NCI-H1105 treated with DMSO at 0.1 percent for 48 hours (cell line): ENCODE measurements at places on chromosomes 12 and 14.

DNA sequence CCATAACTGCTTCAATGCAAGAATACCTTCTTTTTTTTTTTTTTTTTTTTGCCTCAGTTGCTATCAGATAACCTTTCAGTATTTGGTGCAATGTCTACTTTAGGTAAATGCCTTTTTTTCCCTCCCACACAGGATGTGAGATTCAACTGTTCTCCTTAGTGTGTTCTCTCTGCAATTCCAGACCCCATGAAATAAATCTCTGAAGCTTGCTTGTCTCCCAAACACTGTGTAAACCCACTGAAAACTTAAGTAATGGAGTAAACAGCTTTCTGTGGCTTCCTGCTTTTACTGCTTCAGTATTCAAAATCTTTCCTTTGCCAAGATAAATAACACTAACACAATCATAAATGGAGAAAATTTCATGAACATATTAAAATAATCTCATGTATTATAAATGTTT is 55.8 kb upstream of the CLEC14A start:
- DNase-seq = no peak

DNA sequence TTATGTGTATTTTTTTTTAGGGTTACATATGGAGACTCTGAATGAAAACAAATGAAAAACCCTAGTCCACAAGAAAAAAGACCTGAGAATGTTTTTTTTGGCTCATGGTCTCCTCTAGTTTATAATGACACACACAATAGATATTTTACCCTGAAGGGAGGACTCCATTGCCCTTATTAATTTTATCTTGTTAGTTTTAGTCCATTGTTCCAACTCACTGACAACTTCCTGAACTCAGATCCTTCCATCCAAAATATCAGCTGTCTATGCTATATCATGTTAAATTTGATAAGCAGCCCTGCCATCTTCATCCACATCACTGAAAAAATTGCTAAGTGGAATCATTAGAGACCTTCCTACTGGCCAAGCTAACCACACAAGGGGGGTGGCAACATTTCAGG is 232.1 kb downstream of the MON2 start:
- DNase-seq = no peak

- no peak for DNase-seq
Measured at GRCh38 chr12:126763359-126763758, 1503.6 kb upstream of the TMEM132C start.

DNA sequence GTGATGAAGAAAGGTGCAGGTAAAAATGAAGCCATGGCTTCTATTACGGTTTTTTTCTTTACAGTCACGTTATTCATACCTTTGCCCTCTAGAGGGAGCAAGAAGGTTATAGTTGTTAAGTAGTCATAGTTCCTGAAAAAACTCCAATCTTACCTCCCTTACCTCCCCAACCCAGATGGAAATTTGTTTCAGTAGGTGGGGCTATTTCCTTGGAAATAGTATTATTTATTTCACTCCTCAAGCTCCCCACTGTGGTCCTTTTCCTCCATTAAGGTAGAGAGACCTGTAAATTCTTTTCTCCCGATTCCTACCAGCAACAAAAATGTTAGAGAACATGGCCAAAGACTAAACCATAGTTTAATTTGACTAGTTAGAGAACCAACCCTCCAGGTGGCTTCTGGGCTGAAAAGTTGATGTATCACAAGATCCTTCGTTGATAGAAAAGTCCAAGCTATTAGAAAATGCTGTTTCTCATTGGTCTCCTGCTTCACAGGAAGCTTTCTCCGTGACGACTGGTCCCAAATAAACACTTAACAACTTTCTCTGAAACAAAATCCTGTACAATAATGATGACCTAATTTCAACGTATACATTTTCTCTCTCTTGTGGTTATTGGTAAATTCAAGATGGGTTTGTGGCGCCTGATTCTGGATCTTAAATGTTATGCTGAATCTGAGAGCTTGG is 43.5 kb downstream of the TMX1 start:
- DNase-seq = peak; percentile 95

- no peak for DNase-seq
Measured at GRCh38 chr14:52046376-52046917, 22.4 kb downstream of the NID2 start.

- no peak for DNase-seq
Measured at GRCh38 chr12:68565391-68565903, 45.3 kb upstream of the RAP1B start.

- DNase-seq = no peak
Measured at GRCh38 chr14:25006961-25007795, 42.8 kb downstream of the STXBP6 start.

- DNase-seq = no peak
Measured at GRCh38 chr12:103573185-103573584, 13.9 kb upstream of the STAB2 start.

DNA sequence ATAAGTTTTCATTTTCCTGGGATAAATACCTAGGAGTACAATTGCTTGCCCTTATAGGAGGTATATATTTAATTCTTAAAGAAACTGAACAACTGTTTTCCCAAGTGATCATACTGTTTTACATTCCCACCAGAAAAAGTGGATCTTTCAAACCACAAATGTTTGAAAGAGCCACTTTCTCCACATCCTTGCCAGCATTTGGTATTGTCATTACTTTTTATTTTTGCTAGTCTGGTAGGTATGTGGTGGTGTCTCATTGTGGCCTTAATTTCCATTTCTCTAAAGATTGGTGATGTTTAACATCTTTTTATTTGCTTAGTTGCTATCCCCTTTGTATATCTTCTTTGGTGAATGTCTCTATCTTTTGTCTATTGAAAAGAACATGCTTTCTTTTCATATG is 50.6 kb downstream of the CCDC91 start:
- DNase-seq = no peak

GRCh38 chr14:81273521-81273920 is 52.8 kb upstream of the GTF2A1 start:
- no peak for DNase-seq

- DNase-seq = no peak
Measured at GRCh38 chr14:101758913-101759593, 2.5 kb upstream of the PPP2R5C start.

GRCh38 chr12:68641138-68641537 is 30.4 kb downstream of the RAP1B start:
- DNase-seq = no peak

GRCh38 chr12:24400533-24400932 is 451.1 kb upstream of the SOX5 start:
- no peak for DNase-seq

- no peak for DNase-seq
Measured at GRCh38 chr12:127450826-127451225, 816.1 kb upstream of the TMEM132C start.

- DNase-seq = no peak
Measured at GRCh38 chr14:72717220-72717619, 176.7 kb downstream of the DPF3 start.

DNA sequence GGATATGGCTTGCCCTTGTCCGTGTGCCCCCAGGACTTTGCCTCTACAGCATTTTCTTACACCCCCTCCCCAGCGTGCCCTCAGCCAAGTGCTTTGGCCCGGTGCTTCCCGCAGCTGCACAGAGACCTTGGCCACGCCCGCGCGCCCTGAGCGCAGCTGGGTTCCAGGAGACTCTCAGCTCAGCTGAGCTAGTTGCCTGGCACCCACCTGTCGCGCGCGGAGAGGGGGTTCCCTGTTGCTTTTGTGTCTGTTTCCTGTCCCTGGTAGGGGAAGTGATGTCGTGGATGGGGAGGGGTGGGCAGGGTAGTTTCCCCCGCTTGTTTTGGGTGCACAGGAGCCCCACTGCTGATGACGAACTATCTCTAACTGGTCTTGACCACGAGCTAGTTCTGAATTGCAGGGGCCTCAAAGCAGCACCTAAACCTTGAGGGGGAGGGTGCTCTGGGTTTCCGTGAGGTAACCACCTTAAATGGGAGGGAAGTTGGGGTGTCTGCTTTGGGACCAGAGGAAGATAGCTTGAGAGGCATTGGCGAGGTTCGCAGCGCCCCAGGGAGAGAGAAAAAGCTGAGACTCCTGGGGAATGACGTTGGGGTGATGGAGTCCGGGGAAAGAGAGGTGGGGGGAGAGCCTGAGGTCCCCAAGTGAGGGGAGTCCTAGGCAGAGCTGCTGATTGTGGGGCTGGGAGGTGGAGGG is 1.5 kb downstream of the DIO3 start:
- DNase-seq = peak; percentile 72

GRCh38 chr14:53409289-53409688 is 256.2 kb upstream of the DDHD1 start:
- DNase-seq = no peak

DNA sequence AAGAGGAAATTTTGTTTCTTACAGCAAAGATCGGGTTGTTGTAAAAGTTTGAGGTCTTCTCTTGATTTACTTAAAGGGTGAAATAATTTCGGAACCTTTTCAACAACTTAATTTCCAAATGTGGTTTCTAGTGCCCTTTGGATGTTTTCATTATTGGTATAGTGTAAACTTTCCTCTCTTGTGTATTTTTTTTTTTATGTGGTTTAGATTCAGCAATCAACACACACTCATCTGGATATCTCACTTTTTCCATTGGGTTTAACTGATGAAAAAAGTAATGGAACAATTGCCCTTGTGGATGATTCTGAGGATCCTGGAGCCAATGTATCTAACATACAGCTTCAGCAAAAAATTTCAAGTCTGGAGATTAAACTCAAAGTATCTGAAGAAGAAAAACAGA is 116.3 kb downstream of the CCDC91 start:
- DNase-seq = no peak

DNA sequence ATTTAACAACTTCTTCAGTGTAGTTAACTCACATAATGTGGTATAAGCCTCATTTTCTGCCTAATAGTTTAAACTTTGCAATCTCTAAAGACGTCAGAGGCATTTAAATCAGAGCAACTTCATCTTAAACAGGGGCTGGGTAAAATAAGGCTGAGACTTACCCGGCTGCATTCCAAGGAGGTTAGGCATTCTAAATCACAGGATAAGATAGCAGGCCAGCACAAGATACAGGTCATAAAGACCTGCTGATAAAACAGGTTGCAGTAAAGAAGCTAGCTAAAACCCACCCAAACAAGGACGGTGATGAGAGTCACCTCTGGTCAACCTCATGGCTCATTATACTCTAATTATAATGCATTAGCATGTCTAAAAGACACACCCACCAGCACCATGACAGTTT is 115.6 kb upstream of the PKP2 start:
- DNase-seq = no peak

DNA sequence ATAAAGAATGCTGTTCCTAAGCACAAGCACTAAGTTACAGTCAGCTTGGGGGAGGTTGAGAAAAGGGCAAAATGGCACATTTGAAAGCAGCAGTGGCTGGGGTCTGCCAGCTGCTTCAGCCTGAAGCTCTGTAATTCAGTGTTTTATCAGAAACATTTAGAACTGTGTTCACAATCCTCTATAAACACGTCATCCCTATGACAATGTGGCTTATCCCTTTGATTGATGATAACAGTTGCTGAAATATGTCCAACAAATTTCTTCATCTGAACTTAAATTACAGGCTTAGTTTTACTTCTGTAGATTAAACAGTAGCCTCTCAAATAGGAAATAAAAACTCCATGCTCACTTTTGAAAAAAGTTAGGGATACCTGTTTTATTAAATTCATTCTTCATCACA is 108.8 kb downstream of the VEZT start:
- no peak for DNase-seq

DNA sequence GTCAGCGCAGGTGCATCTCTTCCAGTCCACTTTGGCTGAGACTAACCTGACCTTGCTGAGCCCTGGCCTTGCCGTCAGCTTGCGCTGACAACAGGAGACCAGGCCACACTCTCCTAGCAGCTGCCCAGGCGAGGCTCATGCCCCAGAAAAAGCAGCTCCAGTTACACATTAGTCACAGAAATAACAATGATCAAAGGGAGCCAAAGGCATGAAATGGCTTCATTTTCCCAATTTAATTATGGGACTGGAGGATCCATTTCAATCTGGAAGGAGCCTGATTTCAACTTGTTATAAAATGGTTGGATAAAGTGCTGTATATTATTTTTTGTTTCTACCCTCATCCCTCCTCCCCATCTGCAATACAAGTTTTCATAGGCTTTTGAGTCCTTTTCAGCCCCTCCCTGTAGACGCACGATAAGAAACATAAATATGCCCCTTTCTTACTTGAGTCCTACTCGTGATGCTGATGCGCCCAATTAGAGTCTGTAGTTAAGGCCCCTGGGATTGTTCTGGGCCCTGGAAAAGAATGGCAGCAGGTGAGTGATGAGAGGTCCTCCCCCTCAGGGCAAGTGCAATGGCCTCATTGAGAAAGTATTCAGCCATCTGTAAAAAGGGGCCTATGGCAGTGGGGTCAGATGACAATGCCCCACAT is 376.0 kb downstream of the C12orf75 start:
- DNase-seq = no peak

DNA sequence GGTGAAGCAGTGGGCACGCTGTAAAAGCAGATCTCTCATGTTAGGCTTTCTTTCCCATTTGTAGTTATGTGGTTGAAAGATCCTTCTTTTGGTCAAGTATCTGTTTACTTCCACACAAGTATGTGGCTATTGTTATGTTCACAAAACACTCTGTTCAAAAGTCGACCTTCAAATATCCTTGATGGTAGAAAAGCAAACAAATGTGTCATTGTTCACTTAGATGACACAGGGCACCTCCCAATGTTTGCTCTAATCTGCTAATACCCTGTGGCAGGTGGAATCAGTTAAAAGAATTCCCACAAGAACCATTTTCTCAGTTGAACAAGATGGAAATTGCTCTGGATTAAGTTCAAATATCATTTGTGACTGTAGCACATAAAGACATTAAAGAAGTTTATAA is 43.6 kb upstream of the NAA30 start:
- DNase-seq = peak; percentile 17

GRCh38 chr12:6274231-6275221 is 36.0 kb upstream of the PLEKHG6 start:
- DNase-seq = no peak

DNA sequence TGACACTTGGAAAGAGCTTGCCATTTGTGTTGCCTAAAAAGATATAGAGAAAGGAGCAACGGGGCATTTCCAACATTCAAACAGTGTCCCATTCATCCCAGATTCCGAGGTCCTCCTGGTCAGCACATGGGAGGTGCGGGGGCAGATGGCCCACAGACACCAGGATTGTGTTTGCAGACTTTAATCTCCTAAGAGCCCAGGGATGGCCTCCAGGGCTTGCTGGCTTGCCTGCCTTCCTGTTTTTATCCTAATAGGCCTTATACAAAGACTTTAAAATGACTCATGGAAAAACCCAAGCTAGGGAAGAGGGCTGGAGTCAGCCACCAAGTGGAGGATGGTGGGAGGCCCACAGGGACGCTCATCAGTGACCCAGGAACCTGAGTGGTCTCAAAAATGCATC is 21.5 kb upstream of the FAM181A start:
- no peak for DNase-seq

DNA sequence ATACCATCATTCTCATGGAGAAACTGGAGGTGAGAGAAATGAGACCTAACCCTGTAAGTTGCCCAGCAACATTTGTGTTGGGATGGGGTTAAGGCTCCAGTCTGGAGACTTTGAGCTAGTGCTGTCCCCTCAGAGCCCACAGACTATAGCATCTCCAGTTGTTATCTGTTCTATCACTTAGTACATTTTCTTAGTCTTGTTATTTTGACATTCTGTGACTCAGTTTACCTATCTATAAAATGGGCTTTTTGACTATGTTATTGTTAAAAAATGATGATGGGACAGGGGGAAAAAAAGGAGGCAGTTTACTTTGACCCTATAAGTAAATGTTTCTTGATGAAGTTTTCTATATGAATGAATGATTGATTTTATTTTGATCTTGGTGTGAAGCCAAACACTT is 45.8 kb upstream of the PTCSC3 start:
- DNase-seq = no peak

- no peak for DNase-seq
Measured at GRCh38 chr14:75134644-75135043, 7.8 kb upstream of the NEK9 start.

- no peak for DNase-seq
Measured at GRCh38 chr12:115004470-115005146, 320.6 kb upstream of the TBX3 start.
